DMS153 (cell line): ENCODE measurements at places on chromosomes 13 and 19.

- DNase-seq, result no peak
These were observed 38.8 kb upstream of the F7 start for GRCh38 chr13:113066746-113067145.

GRCh38 chr19:35879770-35880317, 11.5 kb downstream of the APLP1 start:
- DNase-seq, result peak; percentile 39

DNA sequence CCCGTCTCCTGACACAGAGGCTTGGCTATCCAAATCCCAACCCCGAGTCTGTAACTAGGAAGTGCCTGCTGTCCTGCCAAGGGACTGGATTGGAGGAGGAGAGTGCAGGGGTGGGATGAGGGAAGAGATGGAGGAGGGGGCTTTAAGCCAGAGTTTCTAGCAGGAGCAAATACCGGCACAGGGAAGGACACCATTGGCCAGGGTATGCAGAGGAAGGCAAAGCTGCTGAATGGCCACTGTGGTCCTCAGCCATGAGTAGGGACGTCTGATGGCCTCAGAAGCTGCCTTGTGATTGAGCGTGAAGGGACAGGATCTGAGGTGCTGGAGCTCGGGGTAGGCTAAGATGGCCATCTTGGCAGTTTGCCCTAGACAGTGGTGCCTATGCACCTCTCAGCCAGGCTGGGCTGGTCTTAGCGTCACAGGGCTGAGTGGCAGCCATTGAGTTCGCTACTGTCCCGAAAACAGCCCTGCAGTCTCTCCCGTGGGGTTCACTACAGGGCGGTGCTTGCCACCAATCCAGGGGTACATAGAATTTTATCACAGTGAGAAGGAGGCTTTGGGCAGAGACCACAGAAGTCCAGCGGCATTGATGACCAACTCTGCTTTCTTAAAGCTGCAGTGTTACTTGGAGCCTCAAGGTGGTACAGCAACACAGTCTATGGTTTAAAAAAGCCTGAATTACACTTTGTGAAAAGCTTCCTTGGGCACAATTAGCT, 61.8 kb downstream of the AKAP11 start:
- DNase-seq, result no peak

DNA sequence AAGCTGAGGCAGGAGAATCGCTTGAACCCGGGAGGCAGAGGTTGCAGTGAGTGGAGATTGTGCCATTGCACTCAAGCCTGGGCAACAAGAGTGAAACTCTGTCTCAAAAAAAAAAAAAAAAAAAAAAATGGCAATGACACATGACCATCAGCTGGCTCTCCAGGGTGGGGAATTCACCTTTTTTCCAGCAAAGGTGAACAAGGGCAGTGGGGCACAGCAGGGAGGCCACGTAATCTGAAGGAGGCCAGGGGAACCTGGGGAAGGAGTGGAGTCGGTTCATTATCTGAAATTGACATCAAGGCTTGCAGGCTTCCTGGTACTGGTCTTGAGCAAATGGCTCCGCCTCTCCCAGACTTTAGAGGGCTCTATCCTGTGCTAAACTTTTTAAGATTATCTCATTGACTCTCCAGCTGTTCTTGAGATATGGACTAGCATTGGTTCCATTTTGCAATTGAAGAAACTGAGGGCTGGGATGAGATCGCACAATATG, 28.1 kb downstream of the KEAP1 start:
- DNase-seq, result no peak

DNA sequence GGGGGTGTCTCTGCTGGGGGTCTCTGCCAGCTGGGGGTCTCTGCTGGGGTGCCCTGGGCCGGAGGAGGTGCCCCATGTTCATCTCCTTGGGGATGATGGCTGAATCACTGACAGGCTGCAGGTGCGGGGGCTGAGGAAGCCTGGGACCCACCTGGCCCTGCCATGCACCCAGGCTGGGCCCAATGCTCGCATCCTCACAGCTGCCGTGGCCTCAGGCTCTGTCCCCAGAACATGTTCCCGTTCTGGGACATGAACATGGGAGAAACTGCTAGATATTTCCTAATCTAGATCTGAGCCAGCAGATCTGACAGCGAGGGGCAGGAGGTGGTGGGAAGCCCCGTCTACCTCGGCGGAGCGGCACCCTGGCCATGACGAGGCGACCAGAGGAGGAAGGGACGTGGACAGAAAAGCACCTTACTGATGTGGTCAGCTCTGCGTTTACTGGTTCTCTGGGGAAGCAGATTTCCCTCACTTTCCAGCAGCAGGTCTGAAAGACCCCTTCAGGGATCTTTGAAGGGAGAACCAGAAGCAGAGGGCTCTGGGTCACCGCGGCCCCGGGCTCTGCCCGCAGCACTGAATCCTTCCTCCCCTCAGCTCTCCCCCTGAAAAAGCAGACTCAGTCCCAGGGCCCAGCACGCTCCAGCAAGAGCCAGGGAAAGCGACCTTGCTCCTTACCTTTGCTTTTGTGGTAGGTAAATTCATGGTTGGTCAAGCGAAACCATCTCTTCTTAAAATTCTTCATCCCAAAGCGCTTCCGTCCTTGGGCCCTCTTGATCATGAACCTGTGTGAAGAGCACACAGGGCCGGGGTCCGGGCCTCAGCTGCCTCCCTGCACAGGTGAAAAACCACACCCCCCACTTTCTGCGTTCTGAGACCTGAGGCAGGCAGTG, 26.5 kb upstream of the C13orf46 start:
- no peak for DNase-seq

GRCh38 chr13:30926781-30927180, 5.7 kb upstream of the TEX26 start:
- DNase-seq, result no peak

DNA sequence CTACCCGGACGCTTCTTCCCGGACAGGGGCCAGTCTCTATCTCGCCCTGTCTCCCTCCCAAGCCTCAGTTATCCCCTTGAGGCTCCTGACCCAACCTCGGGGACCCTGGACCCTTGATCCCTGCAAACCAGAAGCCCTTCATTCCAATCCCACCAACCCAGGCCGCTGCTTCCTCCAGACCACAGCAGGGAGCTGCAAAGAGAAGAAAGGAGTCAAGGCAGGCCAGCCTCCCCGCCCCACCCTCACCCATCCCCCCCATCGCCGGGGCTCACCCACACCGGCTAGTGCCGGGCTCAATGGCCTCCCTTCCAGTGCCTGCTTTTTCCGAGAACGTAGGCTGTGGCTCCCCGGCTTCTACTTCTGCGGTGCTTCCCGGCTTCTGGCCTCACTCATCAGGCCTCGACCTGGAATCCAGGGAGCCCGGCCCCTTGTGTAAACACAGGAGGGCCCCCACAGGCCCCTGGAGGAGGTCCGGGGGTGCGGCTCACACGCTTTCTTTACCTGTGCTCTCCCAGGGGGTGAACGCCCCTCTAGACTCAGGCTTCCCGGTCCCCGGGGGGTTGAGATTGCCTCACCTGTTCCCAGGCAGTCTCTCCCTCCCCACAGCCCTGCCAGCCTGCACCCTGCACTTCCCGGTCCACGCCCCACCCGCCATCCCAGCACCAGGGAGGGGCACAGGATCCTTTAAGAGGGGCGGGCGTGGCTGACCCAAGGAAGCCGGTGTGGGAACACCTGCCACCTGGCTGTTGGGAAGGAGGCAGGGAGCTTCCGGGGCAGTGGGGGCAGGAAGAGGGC, at the start of gene FAM83E:
Gene FAM83E (minus strand): TSS at position 641 of the 795 bp plus-strand sequence. CDS start 1,704 bp downstream, outside the sequence.
- DNase-seq, result peak; percentile 94

- DNase-seq, result peak; percentile 98
These were observed at the start of the genes HSD11B1L and MICOS13 for GRCh38 chr19:5680437-5681368. Gene HSD11B1L (plus strand): TSS chr19:5681027. CDS start chr19:5684833, 3,806 bp downstream. Gene MICOS13 (minus strand): TSS chr19:5680516. CDS start chr19:5680486, 30 bp downstream.

DNA sequence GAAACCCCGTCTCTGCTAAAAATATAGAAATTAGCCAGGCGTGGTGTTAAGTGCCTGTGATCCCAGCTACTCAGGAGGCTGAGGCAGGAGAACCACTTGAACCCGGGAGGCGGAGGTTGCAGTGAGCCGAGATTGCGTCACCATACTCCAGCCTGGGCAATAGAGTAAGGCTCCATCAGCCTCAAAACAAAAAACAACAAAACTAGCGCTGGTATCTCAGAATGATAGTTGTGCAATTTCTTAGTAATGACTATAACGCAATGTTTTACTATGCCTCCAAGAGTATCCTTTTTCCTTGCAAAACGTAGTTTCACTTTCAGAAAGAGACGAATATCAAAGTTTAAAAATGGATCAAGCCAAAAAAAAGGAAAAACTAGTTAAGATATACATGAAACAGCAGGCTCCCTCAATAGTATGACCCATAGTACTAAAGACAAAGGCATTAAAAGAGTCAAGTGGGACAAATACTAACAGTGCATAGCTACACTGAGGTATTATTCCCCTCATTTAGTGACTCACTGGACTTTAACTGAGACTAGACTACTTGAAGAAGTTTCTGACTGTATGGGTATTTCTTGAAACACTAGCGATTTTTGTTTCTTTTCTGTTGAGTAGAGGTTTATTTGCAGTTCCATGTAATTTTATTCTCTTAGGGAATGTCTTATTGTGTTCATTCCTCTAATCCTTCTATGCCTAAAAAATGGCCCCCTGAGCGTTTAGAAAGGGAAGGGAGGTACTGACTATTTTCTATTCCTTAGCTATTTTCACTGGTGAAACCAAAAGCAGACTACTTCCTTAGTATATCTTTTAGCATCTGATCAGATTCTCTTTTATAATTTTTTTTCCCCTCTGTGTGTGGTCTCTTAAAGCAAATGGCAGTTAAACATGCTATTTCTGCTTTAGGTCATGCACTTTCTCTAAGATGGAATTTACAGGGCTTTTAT, 10.4 kb upstream of the ITM2B start:
- DNase-seq, result no peak

GRCh38 chr13:99857738-99858137, 113.8 kb downstream of the ZIC5 start:
- DNase-seq, result no peak

DNA sequence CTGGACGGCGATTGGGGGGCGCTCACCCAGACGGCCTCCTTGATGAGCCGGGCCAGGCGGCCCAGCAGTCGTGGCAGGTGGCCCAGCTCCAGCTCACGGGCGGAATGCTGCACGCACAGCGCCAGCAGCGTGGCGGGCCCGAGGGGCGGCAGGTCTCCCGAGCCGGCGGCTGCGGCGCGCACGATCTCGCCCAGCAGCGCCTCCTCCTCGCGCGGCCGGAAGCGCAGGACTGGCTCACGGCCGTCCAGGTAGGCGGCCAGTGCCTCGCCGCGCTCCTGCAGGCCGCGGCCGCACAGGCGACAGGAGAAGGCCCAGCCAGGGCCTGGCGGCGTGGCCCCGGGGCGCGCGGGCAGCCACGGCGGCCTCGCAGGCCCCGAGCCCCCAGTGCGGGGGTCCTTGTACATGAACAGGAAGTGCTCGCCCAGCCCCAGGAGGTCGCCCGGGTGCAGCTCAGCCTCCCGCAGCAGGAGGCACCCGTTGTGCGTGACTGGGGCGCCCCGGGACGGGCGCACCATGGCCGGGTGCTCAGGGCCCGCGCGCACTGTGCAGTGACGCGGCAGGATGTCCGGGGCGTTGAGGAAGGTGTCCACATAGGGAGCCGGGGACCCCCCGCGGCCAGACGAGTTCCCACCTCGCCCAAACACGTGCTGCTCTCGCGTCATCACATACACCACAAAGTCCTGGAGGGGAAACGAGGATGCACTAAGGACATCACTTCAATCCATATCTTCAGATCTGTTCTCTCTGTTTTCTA, 9.6 kb upstream of the MAMSTR start:
- no peak for DNase-seq

DNA sequence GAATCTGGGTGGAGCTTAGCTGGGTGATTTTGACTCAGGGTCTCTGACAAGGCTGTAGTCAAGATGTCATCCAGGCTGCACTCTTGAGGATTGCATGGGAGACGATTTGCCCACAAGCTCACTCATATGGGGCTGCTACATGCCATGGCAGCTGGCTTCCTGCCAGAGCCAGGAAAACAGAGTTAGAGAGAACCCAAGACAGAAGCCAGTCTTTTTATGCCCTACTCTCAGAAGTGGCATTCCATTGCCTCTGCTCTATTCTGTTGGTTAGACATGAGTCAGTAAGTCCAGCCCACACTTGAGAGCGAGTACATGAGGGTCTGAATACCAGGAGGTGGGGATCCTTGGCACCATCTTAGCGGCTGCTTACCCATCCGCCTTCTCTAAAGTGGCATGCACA, 9.5 kb downstream of the POLR1D start:
- DNase-seq, result no peak

DNA sequence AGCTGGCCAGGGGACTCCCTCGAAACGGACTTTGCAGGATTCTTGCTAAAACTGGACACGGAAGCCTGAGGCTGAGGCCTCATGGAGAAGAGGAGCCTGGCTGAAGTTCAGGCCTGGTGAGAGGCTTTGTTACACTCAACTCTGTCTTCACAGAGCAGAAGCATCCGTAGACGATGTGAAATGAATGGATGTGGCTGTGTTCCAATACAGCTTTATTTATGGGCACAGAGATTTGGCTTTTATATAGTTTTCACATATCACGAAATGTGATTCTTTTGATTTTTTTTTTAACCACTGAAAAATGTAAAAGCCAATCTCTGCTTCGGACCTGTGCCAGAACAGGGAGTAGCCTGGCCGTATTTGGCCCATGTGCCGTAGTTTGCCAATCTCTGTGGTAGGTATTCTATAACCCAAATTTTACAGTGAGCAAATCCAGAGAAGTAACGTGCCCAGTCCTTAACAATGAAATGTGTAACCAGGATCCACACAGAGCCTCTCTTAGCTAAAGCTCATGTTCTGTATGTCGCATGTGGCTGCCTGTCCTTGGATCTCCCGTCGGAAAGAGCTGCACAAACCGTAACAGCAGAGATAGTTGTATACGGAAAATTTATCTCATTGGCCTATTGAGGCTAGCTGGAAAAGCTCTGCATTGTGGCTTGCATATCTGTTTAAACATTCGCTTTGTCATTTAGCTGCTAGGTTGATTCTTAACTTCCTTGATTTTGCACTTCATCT, 171.6 kb upstream of the RNF113B start:
- DNase-seq, result no peak

DNA sequence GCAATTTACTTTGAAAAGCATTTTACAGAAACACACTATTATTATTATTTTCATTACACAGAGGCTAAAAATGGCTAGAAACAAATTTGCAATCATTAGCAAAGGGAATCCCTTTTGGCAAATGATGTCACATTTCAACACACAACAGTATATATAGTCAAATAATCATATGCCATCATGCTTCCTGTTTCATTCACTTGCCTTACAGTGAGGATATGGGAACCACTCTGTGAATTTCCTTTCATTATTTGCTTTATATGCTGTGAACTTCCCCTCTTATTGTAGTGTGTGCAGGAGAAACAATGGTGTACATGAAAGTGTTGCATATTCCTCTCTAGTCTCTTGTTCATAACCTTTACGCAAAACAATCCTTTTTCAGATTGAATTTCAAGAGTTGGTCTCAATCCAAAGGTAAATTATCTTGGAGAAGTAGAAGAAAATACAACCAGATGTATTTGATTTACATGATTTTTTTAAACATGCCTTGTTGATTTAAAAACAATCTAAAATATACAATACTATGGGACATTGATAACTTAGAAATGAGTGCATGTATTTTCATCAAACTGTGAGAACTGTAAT, 657.3 kb downstream of the EFNB2 start:
- DNase-seq, result no peak
